EL (cell line): ENCODE measurements at places on chromosomes 5 and 9.

GRCh38 chr9:105670315-105670714 lies 8.1 kb downstream of the TAL2 start:
- no peak for DNase-seq

- DNase-seq = no peak
Measured at GRCh38 chr9:107447834-107448233, 41.7 kb downstream of the KLF4 start.

DNA sequence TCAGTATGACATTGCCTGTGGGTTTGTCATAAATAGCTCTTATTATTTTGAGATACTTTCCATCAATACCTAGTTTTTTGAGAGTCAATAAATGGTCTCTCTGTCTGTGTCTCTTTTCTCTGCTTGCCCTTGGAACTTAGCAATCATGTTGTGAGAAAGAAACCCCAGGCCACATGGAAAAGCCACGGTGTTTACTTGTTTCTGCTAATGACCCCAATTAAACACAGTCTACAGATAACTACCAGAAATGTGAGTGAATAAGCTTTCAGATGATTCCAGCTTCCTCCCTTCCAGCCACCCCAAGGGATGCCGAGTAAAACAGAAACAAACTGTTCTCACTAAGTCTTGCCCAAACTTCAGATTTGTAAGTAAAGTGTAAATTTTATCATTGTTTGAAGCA lies 584.9 kb downstream of the MAT2B start:
- no peak for DNase-seq

DNA sequence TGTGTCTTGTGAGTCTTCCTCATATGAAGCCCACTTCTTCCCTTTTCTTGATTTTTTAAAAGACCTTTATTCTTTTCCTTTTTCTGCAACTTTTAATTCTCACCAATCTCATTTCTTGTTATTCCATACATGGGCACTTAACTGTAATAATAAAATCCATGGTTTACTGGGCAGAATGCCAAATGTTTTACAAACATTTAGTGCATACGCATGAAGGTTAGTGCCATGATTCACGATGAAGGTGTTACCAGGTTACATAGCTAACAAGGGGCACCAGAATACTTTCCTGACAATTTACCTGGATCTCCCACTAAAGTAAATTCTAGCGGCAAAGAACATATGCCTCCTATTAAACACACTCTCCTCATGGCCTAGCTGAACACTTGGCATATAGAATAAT lies 28.5 kb downstream of the MAN2A1 start:
- no peak for DNase-seq

GRCh38 chr5:178642351-178642909 lies 15.6 kb upstream of the CLK4 start:
- peak; percentile 100 for DNase-seq

- no peak for DNase-seq
Measured at GRCh38 chr5:105617436-105618215, 2053.1 kb downstream of the EFNA5 start.

DNA sequence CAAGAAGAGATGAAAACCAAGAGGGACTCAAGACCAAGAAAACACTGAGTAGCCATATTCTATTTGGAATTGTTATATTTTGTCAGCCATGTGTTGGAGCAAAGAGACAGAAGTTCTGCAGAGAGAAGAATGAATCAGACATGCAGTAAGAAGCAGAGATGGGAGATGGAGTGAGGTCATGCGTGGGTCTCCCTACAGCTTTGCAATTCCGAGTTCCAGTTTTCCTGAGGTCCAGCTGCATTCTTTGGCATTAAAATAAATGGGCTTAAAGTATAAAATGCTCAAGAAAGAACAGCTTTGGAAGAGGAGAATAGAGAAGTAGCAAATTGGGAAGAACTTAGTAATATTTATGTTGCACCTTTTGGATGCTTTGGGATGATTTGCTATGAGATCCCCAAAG lies 361.6 kb downstream of the NPR3 start:
- DNase-seq = no peak

- peak; percentile 21 for DNase-seq
Measured at GRCh38 chr5:132327252-132327955, 33.2 kb downstream of the SLC22A4 start.

- no peak for DNase-seq
Measured at GRCh38 chr5:68739752-68740151, 354.1 kb upstream of the SLC30A5 start.

GRCh38 chr5:147481376-147481775 lies 28.5 kb downstream of the DPYSL3 start:
- peak; percentile 77 for DNase-seq

DNA sequence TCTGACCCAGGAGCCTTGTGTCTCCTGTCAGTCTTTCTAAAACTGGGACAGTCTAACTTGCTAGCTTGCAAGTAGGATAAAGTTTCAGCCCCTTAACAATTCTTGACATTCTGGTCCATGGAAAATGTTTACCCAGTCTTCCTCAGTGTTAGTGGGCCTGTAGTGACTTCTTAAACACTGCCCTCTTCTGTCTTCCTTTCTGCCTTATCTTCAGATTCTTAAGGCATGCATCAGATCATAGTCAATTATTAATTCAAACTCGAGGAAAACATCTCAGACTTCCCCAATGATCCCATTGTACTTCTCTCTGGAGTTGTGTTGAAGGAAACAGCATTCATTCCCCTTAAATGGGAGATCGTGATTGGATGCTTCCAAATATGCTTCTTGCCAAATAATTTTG lies 1199.8 kb downstream of the DTWD2 start:
- DNase-seq = peak; percentile 16

GRCh38 chr5:112492291-112492690 lies 73.2 kb upstream of the EPB41L4A start:
- DNase-seq = peak; percentile 66

- peak; percentile 6 for DNase-seq
Measured at GRCh38 chr5:109784687-109785086, 95.0 kb downstream of the MAN2A1 start.

GRCh38 chr9:126419475-126419874 lies 92.8 kb downstream of the MVB12B start:
- DNase-seq = no peak

DNA sequence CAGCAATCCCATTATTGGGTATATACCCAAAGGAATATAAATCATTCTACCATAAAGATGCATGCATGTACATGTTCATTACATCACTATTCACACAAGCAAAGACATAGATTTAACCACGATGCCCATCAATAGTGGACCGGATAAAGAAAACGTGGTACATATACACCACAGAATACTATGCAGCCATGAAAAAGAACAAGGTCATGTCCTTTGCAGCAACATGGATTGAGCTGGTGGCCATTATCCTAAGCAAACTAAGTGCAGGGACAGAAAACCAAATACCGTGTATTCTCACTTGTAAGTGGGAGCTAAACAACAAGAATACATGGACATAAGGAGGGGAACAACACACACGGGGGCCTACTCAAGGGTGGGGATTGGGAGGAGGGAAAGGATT lies 33.8 kb upstream of the LAMC3 start:
- DNase-seq = no peak

- peak; percentile 4 for DNase-seq
Measured at GRCh38 chr5:91245871-91246270, 137.2 kb downstream of the ARRDC3 start.

GRCh38 chr5:44783634-44784315 lies 25.0 kb upstream of the MRPS30 start:
- DNase-seq = no peak

GRCh38 chr9:116360989-116361388 lies 207.4 kb downstream of the PAPPA start:
- no peak for DNase-seq

DNA sequence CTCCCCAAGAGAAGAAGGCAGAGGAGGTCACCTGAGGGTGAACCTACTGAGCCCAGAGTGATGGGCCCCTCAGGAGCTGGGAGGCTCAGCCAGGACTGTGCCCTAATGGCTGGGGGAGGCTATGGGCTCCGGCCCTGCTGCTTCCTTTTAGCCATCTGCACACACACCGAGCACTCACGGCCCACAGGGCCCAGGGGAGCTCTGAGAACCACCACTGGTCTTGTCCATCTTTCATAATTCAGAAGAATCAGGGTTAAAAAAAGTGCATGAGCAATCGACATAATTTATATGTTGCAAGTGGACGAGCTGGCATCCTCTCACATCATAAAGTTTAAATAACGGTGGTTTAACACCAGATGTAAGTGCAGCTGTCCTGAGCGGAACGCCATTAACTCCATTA lies 162.1 kb downstream of the FSTL4 start:
- no peak for DNase-seq

DNA sequence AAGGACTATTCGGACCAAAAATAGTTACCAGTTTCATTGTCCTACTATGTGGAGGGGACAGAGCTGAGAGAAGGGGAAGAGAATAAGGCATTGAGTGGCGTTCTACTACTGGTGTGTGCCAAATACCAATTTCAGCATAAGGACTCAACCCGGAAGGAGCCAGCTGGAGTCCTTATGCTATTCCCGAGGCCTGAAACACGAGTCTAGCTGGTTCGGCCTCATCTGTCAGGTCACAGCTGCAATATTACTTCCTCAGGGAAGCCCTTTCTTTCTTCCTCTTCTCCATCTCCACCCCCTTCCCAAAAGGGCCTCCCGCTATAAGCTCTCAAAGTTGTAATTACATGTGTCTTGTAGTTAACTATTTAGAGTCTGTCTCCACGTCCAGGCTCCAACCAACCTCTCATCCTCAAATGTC lies 20.5 kb upstream of the FER start:
- DNase-seq = peak; percentile 41

DNA sequence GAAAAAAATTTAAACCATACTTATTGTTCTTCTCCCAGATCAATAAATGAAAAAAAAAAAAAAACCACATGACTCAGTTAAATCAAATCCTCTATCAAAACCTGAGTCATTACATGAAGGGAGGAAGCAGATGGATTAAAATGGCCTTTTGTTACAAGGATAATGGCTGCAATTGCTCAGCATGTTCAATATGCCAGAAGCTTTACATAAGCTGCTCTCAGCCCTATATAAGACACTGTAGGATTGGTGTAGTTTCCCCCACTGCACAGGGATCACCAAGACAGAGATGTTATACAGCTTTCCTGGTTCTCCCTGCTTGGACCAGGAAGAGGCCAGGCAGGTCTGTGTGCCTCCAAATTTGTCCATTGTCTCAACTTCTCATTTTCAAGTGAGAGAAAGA lies 101.6 kb upstream of the MAP1B start:
- DNase-seq = no peak
